ENCODE measurements at places on chromosomes 13 and 19.

DNA sequence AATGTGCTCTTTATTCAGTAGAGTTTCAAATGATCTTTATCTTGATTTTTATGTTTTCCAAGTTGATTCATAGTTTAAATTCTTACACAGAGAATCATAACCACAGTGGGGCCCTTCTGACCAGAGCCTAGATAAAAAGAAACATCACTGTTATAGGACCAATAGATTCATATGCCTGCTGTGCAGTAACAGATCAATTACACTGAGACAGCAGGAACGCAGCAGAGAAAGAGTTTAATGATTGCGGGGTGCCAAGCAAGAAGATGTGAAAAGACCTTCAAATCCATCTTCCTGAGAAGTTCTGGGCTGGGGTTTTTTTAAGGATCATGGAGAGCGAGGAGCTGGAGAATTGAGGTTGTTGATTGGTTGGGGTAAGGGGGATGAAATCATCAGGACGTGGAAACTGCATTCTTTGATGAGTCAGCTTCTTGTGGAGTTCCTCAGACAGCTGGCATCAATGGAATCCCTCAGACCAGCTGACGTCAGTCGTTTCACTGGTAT, 346.6 kb downstream of the TBC1D4 start:
- no peak for DNase-seq

GRCh38 chr13:28831117-28831516, 11.0 kb downstream of the MTUS2 start:
- DNase-seq, result no peak

GRCh38 chr13:42039946-42040729, 8.3 kb upstream of the DGKH start:
- peak; percentile 92 for DNase-seq

- no peak for DNase-seq
Measured at GRCh38 chr19:52603558-52604207, 33.6 kb downstream of the ZNF701 start.

DNA sequence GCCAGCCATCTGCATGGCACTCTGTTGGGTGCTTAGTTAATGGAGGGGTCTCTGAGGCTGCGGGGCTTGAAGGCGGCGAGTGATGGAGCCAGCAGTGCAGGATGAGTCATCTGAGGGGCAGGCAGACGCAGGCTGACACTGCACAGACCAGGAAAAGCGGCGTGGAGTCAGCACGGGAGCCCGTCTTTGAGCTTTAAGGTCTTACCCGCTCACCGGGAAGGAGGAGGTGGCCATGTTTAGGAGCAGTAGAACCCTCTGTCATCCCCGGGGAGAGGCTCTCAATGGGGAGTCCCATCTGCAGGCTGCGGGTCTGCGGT, 13.1 kb downstream of the NAXD start:
- DNase-seq, result no peak

DNA sequence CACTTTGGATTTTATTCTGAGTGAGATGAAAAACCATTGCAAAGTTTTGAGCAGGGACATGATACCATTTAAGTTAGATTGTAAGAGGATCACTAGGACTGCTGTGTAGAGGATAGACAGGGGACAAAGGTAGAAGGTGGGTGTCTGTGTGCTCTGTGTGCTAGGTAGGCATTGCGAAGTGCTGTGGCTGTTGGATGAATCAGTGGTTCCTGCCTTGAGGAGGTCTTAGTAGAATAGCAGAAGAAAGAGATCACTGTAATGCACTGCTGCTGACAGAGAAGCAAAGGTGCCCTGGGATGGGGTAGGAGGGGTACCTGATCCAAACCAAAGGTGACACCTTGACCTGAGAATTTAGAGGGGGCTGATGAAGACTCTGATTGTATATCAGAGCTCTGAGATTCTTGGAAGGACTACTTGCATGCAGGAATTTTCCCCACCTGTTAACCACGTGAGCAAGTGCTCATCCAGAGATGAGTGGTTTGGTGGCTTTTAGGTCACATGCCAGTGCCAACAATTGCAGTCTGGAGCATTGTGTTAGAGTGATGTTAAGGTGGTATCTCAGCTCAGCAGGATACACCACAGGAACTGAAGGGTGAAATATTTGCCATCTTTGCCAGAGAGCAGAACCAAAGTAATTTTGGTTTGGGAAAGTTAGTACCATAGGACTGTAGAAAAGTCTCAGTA, 10.8 kb downstream of the WASF3 start:
- DNase-seq, result no peak

GRCh38 chr19:28472843-28473242, 740.1 kb downstream of the UQCRFS1 start:
- DNase-seq, result no peak

- no peak for DNase-seq
Measured at GRCh38 chr19:5492635-5493409, 37.6 kb downstream of the ZNRF4 start.

- DNase-seq, result no peak
Measured at GRCh38 chr19:38890686-38891085, 8.7 kb downstream of the SIRT2 start.

DNA sequence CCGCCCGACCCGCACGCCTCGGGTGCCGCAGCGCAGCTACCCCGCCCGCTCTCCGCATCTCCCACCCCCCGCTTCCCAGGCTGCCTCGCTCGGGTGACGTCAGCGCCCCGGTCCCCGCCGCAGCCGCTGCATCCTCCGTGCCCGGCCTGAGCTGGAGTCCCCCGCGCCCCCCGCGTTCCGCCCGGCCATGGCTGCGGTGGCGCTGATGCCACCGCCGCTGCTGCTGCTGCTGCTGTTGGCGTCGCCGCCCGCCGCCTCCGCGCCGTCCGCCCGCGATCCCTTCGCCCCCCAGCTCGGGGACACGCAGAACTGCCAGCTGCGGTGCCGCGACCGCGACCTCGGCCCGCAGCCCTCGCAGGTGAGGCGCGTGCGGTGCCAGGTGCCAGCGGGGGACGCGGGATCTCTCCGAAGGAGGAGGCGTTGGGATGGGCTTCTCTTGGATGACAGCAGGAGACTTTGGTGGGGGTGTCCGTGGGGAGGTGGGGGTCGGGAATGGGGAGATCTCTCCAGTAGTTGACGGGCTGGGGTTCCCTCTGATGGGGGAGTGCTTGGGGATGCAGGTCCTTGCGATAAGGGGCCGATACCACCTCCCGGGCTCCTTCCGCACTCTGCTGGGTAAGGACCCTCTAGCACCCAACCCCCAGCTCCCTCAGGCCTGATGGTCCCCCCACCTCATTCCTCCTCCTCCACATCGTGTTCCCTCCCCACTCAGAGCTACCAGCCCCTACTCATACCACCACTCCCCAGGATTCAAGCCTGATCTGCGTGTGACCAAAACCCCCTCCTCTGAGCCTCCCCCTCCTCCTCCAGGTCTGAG, at the start of gene TMEM59L:
Gene TMEM59L (plus strand): TSS at position 99 of the 817 bp plus-strand sequence. CDS start 89 bp downstream, at position 188.
- no peak for DNase-seq

Measured in activated CD4-positive, alpha-beta T cell treated with anti-CD3 and anti-CD28 coated beads, Interleukin-10, Interleukin-2, amounts not matched to agents 100 ng/mL and 50 ng/mL, durations not matched to agents 16 hours and 8 hours (primary cell).